ENCODE measurements at places on chromosomes 4 and X.

DNA sequence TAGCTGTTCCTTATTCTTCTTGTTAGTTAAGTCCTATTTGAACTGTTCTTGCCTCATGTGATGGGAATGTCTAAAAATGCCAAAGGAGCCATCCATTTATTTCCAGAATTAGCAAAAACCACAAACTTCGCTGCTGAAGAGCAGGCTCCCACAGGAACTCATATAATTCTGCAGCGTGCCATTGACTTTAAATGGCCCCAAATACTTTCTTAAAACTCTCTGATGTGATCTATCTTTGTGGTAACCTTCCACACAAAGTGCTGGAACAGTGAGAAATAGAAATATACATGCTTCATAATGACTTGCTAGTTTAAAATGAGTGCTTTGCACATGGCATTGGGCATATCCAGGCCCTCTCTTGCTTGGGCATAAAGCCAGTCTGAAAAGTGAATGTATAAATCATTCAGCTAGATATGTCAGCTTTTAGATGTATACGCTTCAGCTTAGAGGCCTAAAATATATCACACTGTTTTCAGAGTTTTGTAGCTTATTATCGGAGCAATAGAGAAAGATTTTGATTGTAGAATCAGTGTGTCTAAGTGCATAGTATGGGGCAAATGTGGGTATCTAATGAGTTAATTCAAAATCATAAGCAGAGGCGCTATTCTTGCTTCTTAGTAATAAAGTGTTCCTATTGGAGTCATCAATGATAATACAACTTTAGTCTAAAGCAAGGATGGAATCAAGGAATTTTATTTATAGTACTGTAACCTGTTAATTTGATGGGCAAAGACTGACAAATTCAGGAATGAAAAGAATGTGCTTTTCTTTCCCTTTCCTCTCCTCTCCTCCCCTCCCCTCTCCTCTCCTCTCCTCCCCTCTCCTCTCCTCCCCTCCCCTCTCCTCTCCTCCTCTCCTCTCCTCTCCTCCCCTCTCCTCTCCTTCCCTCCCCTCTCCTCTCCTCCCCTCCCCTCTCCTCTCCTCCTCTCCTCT lies 392.2 kb upstream of the ZFP42 start:
- DNase-seq, result no peak

DNA sequence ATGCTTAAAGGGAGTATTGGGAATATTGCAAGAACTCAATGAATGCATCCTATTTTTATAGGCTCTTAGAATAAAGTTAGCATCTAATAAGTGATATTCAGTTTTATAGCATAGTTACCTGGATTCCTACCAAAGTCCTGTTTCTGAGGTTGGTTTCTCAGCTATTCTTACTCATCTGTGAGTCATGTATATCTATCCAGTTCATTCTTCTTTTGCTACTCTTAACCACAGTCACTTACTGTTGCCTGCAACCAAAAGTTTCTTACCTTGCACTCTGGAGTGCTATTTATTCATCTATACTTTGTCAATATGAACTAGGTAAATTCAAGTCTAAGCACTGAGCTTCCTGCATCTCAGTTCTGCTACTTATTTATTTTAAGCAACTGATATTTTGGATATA lies 322.5 kb downstream of the HS3ST1 start:
- DNase-seq, result no peak

- no peak for DNase-seq
Observed at GRCh38 chr4:156790866-156791265, 180.7 kb downstream of the PDGFC start.

GRCh38 chr4:7822877-7823276 lies 116.8 kb downstream of the AFAP1 start:
- DNase-seq, result no peak

- DNase-seq, result no peak
Observed at GRCh38 chr4:113505044-113505443, 256.5 kb downstream of the CAMK2D start.

- DNase-seq, result no peak
Observed at GRCh38 chr4:173189117-173189693, 20.6 kb downstream of the GALNT7 start.

- no peak for DNase-seq
Observed at GRCh38 chr4:177937041-177937440, 494.8 kb upstream of the AGA start.

- no peak for DNase-seq
Observed at GRCh38 chr4:90979556-90979955, 852.4 kb downstream of the CCSER1 start.

DNA sequence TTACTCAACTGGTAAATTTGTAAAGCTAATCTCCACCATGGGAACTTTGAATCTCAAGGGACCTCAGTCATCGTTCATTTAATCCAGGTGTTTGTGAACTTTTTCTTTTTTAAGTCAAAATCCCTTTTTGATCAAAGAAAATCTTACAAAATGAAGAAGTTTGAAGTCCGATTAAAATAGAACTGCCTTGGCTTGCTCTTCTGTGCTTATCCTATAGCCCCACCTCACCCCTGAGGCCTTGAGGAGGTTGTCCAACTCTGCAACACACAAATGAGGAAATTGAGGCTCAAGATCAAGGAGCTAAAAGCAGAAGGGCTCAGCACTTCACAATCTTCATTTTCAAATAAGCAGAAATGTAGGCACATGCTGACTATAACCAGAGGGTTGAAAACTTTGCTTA lies 240.3 kb upstream of the SFRP2 start:
- no peak for DNase-seq

DNA sequence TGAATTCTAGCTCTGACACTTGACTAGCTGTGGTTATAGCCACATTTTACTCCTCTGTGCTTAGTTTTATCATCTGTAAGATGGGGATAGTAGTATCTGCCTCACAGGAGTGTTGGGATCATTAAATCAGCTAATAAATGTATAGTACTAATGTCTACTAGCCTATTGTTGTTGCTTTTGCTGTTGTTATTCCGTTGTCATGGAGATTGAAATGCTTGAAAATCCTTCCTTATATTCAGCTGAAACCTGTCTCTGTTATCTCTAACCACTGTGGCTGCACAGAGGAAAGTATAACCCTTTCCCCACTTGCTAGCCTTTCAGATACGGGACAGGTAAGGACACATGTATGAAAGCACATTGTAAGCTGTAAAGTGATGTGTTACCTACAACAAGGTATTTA lies 33.9 kb downstream of the CLCN5 start:
- DNase-seq, result no peak

DNA sequence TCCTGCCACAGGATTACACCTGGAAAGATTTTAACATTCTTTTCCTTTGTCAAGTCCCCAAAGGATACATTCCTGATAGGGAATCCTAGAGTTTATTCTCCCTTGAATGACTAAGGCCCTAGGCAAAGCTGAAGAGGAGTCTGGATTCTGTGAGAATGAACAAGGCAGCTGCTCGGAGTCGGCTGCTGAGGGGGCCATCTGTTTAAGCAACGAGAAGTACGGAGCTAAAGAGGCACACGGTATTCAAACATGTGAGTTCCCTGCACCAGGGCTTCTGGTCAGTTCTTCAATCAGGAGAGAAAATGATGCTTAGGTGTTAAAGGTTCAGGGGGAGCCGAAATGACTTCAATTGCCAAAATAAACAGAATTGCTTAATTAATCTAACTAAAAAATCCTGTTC lies 97.6 kb downstream of the MGST2 start:
- no peak for DNase-seq

DNA sequence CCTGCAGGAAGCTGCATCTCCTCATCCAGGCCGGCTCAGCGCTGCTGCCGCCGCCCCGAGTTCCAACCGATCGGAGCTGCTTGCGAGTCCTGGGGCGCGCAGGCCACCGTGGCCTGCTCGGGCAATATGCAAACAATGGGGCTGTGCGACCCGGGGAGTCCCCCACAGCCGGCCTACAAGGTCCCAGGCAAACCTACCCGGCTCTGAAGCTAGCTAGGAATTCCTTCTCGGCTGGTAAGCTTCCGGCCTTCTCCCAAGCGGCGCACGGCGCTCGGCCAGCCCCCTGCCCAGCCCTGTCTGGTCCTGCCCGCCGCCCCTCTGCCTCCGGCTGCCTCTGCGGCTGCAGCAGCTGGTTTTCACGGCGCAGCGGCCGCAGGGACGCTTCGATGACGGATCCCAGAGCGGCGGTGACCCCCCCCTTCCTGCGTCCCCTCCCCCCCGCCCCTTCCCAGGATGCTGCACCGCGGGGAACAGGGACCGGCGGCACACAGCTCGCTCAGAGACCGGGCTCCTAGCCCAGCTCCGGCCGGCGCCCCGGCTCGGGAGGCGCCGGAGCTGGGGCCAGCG lies 59.4 kb downstream of the TSC22D3 start:
- no peak for DNase-seq

GRCh38 chr4:58219179-58219578 lies 1109.0 kb upstream of the IGFBP7 start:
- no peak for DNase-seq

- DNase-seq, result no peak
Observed at GRCh38 chrX:95907081-95907480, 777.6 kb upstream of the DIAPH2 start.

- no peak for DNase-seq
Observed at GRCh38 chrX:40433160-40433559, 147.6 kb upstream of the ATP6AP2 start.

DNA sequence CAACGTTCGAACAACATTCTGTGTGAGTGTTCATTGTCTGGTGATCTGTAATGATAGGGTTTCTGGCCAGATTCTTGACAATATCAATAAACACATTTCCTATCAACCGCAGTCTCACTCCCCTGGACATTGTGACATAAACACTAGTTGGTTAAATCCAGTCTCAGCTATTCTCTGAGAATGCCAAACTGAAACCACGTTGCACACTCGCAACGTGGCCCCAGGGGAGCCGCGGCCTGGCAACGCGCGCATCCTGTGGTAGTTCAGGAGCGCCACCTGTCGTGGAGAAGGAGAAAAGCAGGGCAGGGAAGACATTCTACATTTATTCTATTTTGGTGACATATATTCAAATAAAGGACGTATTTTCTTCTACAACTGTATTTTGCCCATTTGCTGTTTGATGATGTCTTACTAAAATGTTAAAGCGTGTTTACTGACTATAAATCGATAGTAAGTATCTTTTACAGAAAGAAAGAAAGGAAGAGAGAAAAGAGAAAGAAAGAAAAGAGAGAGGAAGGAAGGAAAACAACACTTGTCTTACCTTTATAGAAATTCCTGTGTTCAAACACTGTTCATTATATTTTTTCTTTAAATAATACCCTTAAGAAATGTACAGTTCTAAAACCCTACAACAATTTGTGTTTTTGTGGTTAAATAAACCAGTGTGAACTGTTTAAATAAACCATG lies 738.3 kb upstream of the FRG1 start:
- peak; percentile 30 for DNase-seq

GRCh38 chr4:119626420-119626819 lies 2.2 kb downstream of the PDE5A start:
- DNase-seq, result no peak

All from NCI-H2107 (cell line).